Tibial nerve (tissue), 4 donors: ENCODE measurements at places on chromosomes 2 and 18. TPM values are rescaled to one million over a fixed set of nuclear protein-coding genes. Genes with fewer than 3 reads are reported as not detected.

The AGXT gene
- total RNA-seq: 0.30 TPM

The ADAM23 gene
- 2.7 TPM for total RNA-seq

- DNase-seq: no peak
These were observed 394.1 kb downstream of the TRIB2 start for GRCh38 chr2:13110825-13111224.

DNA sequence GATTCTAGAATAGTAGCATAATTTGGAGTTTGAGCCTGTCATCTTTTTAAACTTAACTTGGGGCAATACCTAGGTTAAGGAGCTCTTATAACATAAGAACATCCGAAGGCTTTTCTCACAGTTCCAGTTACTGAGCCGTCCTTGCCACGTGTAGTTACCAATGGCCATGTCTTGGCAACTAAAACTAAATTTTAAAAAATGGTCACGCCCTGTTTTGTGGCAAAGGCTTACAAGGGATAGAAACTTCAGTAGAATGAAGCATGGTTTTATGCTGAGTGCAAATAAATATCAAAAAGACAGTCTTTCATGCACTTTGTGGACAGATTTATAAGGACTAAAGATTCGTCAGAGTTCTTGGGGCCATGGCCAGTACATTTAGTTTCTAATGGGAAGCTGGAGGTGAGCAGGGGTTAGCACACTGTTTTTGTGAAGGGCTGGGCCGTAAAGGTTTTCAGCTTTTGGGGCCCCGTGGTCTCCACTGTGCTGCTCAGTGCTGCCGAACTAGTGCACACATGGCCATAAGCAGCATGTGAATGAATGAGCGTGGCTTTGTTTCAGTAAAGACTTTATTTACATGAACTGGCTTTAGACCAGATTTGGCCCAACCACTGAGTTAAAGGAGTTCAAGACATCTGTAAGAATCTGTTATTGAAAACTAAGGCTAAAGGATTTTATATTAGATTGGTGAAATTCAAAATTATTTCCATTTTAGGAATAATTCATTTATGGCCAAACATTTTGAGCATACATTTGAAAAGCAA, 41.1 kb downstream of the GRHL1 start:
- no peak for DNase-seq

The MC4R gene
- not detected for total RNA-seq
